ENCODE measurements at places on chromosomes 1 and 21.

DNA sequence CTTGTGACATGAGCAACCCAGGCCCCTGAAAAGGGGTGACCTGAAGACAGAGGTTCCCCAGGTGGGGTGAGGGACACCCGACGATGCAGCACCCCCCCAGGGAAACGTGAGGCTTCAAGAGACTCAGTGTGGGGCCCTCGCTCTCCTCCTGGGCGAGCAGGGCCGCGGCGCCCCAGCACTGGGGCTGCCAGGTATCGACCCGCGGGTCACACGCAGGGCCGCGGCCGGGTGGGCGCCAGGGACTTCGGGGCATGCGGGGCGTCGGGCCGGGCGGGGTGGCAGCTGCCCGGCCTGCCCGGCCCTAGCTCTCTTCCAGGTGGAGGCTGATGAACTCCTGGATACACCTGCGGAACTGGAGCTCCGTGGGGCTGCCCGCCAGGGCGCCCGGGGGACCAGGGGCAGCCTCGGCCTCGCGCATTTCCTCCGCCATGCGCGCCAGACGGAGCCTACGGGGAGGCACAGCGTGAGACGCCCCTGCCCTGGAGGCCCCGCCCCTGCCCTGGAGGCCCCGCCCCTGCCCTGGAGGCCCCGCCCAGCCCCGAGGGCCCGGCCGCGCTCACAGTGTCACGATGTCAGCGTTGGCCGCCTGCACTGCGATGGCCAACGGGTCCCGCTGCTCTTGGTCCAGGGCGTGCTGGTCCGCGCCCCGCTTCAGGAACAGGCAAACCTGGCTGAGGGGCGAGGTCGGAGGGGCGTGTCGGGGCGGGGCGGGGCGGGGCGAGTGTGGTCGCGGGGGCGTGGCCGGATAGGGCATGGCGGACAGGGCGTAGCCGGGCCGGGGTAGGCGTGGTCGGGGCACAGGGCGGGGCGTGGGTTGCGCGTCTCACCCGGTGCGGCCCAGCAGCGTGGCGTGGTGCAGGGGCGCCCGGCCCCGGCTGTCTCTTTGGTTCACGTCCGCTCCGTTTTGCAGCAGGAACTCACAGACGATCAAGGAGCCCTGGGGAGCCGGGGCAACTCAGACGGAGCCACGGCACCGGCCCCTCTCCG lies 13.3 kb downstream of the SCNN1D start:
- DNase-seq: no peak

- DNase-seq: no peak
Observed at GRCh38 chr1:116487031-116487430, 83.8 kb downstream of the CD58 start.

DNA sequence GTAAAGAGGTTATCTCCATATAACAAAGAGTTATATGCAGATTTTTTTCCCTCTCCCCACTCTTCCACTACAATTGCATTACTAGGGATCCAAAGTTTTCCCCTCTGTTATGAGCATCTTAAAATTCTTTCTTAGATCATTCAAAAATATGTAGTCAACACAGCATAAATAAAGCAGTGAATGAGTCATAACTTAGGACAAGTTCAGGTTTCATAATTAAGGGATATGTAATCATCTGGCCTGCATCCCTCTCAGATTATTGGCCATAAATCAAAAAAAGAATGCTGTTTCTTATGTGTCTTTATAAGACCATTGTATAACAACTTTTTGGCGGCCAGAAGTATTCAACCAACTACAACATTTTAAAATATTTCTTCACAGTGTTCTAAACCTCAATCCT lies 1526.1 kb downstream of the KCNT2 start:
- no peak for DNase-seq

DNA sequence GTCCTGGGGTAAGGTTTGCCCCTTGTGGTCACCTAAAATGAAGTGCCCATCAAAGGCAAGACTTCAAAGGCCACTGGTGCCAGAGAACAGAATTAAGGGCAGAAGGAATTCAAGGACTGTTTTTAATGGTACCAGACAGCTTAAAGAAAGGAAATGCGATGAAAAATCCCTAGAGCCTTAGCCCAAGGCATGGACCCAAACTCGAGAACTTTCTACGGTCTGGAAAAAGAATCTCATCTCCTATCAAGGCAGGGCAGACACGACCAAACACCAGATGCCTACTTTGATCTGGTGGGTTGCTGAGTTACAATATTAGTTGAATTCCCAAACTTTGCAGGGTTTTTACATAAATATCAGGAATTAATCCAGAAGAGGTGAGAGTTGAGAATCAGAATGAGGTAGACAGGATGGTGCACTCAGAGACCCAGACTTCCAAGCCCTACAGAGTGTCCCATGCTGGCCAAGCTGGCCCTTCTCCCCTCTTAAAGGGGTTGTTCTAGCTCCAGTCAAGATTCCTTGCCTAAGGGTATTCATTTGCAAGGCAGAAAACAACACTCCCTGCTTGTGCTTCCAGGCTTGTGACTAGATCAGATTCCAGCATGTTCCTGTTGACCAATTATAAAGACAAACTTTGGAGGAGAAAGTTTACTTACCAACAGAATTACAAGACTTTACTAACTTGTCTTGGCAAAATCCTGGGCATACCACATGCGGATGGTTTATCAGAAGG lies 48.0 kb downstream of the EDN2 start:
- DNase-seq: no peak

DNA sequence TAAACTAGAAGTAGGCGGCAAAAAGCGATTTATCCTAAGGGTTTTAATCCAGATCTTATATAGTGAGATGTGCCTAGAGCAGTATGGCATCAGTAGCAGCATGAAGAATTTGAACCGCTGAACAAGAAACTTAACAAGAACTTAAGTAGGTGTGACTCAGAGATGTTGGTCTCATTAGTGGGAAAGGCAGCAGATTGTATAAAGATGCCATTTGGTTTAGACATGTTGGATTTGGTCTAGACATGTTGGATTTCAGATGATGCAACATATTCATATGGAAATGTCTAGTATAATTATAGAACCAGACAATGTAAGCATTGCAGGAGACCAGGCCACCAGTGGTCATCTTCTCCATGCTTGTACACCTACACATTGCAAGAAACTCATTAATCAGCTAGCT lies 42.1 kb upstream of the ZP4 start:
- DNase-seq: no peak

GRCh38 chr1:72186733-72187307 lies 95.5 kb downstream of the NEGR1 start:
- peak; percentile 14 for DNase-seq

GRCh38 chr1:217896490-217896889 lies 265.3 kb downstream of the SPATA17 start:
- no peak for DNase-seq

- no peak for DNase-seq
Observed at GRCh38 chr1:54456921-54457529, 50.8 kb upstream of the SSBP3 start.

DNA sequence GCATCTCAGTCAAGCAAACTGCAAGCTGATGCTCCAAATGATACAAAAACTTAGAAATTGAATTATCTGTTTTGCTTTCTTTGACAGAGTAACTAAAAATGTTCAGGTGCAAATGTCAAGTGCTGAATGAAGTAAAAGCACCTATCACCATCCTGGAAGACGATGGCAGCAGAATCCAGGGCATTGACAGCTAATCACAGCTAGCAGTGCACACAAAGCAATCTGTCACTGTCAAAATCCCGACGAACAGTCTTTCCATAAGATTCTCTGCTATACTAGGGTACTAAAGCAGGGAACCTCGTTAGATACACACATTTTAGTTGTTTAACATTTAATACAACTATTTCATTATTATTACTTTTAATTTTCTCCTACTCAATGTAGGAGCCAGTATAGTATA lies 233.3 kb downstream of the BRINP3 start:
- DNase-seq: no peak

Measured in NB4 (cell line).